ENCODE measurements at places on chromosomes 6 and 20.

GRCh38 chr6:81844686-81845085 lies 92.2 kb upstream of the TENT5A start:
- DNase-seq = no peak

DNA sequence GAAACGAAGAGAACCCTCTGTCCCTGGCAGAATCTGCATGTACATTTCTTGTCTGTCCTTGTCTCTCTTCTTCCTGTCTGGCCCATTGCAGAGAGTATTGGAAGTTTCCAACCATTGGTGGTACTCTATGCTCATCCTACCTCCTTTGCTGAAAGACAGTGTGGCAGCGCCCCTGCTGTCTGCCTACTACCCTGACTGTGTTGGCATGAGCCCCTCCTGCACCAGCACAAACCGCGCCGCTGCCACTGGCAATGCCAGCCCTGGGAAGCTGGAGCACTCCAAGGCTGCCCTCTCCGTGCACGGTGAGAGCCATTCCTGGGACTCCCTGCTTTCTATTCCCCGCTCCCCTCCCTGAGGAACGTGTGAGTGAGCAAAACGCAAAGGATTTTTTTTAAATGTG lies 32.5 kb downstream of the KDM1B start:
- DNase-seq = no peak

DNA sequence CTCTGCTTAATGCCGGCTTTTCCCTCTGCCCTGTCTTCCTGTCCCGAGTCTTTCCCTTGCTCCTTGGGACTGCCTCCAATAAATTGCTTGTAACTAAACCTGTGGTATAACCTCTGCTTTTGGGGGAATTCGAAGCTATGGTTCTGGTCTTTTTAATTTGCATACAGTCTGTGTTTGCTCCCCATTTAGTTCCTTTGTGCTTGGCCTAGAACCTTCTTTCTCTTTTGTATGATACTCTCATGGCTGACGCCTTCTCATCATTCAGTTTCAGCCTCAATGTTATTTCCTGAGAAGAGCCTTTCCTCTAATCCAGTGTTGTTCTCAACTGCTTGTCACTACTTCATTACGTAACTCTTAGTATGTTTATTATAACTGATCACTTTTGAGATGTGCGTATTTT lies 248.0 kb downstream of the PHF3 start:
- no peak for DNase-seq

GRCh38 chr6:111668410-111668809 lies 62.7 kb upstream of the TRAF3IP2 start:
- DNase-seq = no peak

DNA sequence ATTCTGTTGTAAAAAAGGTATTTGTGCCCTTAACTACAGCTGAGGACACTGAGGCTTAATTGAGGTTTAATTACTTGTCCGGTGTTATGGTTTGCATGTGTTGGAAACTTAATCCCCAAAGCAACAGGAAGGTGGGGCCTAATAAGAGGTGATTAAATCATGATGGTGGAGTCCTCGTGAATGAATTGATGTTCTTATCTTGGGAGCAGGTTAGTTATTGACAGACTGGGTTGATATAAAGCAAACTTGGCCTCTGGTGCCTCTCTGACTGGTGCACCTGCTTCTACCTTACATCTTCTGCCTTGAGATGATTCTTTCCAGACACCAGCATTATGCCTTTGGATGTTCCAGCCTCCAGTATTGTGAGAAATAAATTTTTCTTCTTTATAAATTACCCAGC lies 306.5 kb upstream of the HS3ST5 start:
- DNase-seq = no peak

DNA sequence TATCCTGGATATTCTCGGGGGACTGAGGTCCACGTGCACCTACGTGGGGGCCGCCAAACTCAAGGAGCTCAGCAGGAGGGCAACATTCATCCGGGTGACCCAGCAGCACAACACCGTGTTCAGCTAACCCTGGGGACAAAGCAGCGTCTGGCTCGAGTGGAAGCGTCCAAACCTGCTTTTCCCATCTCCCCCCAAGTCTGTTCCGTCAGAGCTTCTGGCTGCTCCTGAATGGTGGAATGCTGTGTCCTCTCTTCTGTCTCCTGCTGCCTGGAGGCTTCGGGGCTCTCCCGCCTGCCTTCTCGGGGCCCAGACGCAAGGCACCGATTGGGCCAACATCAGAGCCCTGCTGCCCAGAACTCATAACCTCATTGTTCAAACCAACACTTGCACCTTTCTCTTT lies 56.7 kb downstream of the GMPR start:
- DNase-seq = no peak

GRCh38 chr6:7126754-7127153 lies 19.0 kb downstream of the RREB1 start:
- no peak for DNase-seq

DNA sequence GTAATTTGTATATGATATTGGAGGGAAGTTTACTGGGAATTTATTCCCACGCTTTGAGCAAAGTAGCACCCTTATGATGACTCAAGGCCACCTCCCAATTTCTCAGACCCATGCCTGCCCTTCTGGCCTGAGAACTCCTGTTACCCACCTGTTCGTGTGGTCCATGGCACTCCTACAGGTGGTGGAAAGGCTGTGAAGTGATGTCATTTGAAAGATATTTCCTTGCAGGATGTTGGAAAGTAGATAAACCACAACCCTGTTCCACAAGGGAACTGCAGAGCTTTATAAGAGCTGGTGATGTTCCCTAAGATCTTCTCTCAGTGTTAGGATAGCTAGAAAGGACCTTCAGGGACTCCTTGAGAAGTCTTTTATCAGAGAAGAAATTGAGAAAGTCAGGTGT lies 70.5 kb downstream of the ADGRG6 start:
- no peak for DNase-seq

DNA sequence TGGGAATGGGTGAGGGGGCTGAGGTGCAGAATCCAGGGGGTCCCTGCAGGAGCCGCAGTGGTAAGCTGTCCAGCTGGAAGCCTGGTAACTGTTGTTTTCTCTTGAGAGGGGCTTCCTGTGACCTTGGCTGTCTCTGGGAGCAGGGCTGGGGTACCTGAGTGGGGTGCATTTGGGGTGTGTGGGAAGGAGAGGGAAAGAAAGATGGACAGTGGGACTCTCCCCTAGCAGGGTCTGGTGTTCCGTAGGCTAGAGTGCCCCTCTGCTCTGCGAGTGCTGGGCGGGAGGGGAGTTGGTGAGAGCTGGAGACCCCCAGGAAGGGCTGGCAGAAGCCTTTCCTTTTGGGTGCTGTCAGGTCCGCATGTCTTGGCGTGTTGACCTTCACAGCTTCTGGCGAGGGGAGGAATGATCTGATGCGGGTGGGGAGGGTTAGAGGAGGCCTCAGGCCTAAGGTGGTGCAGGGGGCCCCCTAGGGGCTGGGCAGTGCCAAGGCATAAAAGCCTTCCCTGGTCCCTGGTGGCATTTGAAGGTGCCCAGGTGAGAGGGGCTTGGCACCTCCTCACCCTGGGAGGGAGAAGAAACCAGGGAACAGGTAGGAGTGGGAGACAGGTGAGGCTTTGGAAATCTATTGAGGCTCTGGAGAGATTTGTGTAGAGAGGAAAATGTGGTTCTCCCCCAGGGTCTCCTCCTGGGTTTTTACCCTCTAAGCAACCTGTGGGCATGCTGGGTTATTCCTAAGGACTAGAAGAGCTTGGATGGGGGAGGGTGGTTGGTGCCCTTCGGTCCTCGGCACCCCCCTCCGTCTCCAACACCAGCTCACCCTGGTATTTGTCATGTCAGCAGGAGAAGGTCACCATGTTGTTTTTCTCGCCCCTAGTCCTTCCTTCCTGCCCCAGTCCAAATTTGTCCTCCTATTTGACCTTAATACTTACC lies 3.3 kb downstream of the VEGFA start:
- DNase-seq = peak; percentile 69

DNA sequence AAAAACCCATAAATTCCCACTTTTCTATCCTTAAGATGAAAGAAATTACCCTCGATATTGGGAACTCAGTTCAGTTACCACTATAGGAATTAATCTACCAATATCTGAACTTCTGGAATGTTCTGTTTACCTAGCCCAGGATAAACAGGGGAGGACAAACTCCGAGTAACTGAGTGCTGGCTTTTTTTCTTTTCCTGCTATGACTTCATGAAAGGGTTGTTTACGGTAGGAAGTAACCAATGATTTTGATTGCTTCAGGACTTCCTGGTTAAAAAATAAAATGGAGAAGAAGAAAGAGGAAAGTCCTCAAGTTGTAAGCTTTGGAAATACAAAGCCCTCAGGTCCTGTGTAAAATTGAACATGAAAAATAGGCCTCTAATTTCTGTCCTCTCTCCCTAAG lies 167.7 kb downstream of the ZNF217 start:
- DNase-seq = no peak

- no peak for DNase-seq
These were observed 63.3 kb downstream of the YTHDF1 start for GRCh38 chr20:63152322-63153253.

DNA sequence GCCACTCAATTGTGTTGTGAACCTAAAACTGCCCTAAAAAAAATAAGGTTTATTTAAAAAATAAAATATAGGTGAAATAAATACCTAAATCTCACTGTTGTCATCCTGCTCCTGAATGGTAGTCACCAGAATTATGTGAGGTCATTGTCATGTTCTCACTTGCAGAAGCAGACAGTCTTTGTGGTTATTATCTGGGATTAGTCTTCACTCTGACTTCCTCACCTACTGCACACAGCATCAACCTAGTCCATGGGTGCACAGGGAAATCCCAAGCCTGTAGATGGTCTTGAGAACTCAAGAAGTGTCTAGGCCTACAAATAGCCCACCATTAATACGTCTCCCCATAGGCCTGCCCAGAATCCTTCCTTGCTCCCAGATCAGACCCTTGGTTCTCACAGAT lies 97.0 kb downstream of the FOXF2 start:
- no peak for DNase-seq

GRCh38 chr6:39343396-39343870 lies 20.9 kb upstream of the KCNK16 start:
- DNase-seq = no peak

GRCh38 chr6:2844008-2844407 lies 2.3 kb upstream of the SERPINB1 start:
- DNase-seq = no peak

DNA sequence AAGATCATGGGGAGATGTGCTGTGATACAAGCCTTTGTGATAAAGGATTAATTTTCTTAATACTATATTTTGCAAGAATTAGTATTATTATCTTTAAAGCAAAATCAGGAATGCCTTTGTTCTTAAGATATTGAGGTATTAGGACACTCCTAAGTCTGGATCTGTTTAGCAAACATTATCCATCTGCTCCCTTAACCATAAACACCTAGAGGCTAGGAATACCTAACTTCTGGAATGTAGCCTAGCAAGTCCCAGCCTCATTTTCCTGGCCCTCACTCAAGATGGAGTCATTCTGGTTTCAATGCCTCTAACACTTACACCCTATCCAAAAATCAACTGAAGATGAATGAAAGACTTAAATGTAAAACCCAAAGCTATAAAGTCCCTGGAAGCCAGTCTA lies 106.3 kb upstream of the GJE1 start:
- DNase-seq = no peak

DNA sequence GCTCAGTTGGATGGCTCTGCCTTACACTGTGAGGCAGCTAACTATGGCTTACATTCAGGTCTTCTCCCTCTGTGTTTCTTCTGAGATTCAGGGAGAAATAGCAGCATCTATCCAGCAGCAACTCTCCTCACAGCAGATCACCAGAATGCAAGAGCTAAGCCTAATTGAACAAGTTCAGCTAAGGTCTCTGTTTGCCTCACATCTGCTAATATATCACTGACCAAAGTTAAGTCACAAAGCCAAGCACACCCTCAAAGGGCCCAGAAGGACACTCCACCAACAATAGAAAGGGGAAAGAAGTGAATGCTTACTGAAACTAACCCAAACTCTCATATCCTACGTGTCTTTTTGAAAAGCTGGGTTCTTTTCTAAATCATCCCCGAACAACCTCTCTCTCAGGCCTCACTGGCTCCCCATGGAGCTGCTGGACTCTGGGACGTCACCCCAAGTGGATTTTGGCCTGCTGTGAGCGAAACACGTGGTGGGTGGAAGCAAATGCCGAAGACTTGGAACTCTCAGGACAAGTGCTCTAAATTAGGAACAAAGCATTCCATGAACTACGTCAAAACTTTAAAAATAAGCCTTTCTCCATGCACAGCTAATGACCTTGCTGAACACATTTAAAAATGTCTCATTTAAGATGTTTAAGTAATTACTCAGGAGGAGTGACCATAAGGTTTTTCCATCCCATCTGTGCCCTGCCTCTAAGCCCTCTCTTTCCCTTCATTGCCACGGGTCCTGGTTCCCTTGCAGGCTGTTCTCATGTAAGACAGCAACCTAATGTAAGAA lies 167.5 kb upstream of the PLCB4 start:
- no peak for DNase-seq

- DNase-seq = no peak
These were observed 58.2 kb downstream of the PIGU start for GRCh38 chr20:34618676-34619075.

DNA sequence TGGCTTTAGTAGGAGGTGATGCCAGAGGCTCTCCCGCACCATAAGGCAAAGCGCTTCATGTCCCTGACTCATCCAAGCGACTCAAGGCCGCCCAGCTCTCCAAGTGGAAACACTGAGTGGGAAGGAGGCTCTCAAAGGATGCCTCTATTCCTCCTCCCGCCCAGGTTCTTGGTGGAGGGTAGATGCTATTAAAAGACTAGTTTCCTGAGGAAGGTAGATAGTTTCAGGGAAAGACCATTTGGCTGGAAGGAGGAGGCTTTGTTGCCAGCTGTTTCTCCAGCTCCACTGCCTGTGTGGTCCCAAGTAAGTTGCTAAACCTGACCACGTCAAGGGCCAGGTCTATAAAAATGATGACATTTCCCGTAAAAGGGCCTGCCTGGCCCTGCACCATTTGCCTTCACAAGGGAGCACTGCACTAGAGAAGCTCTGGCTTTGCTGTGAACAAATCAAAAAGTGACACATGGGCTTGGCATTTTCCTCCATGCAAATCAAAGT lies 48.2 kb downstream of the GMDS start:
- DNase-seq = no peak

- no peak for DNase-seq
These were observed 52.2 kb downstream of the LYRM4 start for GRCh38 chr6:5208471-5208971.

DNA sequence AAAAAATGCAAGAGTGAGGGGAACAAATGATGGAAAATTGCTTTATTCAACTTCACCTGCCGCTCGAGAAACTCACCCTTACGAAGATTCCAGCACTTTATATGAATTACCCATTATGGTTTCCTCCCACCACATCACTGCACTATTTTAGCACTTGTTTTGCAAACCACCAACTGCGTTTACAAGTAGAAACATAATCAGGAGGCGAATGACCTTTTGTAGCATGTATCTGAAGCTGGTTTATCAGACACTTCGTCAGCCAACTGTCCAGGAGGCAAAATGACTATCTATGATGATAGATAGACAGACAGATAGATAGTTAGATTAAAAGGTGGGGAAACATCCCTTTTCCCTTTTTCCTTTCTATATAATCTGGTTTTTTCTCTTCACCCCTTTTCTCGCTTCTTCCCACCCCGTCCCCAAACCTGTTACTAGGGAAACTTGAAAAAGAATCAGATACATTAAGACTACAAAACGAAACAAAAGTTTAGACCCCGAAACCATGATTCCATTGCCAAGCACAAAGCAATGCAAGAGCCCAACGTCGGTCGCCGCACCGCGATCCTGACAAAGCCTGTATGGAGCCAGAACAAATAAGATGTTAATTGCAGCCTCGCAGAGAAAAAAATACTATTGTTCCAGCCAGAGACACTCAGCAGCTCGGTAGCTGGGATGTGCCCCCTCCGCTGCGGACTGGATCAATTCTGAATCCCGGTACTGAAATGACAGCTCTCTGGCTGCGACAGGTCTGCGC lies 933 bp upstream of the ADGRB3 start:
- DNase-seq = no peak
